NCI-H526 (cell line): ENCODE measurements at places on chromosomes 1 and 21.

DNA sequence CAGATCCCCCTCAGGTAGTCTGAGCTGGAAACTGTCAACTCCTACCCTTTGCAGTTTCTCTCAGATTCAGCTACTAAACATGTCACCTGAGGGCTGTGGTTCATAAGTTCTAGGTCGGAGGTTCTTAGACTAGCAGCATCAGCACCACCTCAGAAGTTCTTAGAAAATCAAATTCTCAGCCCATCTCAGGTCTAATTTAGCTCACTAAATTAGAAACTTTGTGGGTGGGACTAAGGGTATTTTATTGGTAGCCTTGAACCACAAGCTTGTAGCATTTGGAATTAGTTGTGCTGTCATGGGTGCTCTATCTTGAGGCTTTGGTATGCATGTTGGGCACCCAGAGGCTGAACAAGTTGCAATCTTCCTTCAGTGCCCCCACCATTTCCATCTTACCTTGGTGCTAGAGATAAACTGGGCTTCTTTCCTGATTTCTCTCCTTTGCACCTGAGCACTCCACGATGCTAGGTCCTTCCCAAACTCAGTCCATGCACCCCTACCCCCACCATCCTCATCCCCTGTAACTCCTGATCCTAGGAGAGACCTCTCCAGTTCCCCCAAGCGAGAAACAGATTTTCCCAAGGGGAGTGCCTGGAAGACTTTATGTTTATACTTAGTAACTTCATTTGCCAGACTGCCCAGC lies 54.2 kb downstream of the S1PR1 start:
- no peak for DNase-seq

DNA sequence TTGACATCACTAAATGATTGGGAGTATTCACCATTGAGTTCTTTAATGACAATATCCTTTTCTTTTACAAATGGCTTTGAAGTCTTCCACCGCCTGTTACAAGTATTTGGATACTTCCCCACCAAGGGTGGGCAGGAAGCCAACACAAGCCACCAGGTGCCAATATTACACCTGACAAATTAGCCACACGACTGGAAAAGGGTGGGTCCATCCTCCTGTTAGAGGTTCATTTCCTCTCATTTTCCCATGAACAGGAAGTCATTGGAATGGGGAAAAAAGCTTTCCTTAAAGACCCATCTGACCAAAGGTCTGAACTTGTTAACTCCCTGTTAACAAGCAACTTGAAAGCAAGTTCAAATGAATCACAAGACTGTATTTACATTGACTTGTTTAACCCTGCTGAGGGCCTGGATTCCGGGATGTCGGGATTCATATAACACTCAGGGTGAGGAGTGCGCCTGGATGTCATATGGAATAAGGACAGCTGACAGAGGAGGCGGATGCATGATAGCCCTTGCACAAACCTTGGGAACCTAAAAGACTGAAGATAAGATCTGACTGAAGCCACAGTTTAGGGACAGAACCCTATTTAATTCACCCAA lies 40.5 kb upstream of the PROX1 start:
- no peak for DNase-seq

- no peak for DNase-seq
These were observed 40.1 kb upstream of the GPR52 start for GRCh38 chr1:174407665-174408064.

DNA sequence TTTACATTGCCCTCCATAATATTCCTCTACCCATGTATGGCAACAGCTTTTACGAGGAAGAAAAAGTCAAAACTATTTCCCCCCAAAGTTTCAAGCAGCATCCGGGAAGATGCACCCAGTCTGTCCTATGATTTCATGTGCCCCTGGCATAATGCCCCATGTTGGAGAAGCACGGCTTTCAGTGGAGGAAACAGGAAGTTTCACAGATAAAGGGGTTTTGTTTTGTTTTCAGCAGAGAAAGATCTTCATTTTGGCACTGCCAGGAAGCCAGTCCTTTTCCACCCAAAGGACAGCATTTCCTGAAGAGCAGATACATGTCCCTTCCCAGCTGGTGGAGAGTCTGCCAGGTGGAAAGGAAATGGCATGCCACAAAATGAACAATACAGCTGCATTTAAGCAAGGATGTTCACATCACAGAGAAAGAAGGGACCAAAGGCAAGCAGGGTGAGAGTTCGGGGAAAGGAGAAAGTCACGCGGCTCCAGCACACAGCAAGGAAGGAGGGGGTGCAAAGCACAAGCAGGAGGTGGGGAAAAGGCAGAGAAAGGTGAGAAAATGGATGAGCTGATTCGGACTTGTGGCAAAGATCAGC lies 95.3 kb upstream of the HIVEP3 start:
- DNase-seq: no peak

- DNase-seq: no peak
These were observed 265 bp downstream of the CD1B start for GRCh38 chr1:158331106-158331425.

DNA sequence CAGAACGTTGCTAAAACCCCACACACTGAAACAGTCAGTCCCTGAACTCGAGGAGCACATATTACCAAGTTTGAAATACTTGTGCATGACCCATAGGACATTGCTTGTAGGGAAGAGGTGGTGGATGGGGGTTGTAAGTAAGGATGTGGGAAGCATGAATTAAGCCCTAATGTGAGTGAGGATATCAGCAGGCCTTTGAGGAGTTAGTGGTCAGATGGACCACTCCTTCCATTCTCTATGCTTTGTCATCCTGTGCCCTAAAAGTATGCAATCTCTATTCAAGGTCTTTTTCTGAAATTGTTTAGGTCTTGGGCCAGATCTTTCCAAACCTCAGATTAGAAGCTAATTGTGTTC lies 70.9 kb upstream of the SAMSN1 start:
- DNase-seq: no peak

DNA sequence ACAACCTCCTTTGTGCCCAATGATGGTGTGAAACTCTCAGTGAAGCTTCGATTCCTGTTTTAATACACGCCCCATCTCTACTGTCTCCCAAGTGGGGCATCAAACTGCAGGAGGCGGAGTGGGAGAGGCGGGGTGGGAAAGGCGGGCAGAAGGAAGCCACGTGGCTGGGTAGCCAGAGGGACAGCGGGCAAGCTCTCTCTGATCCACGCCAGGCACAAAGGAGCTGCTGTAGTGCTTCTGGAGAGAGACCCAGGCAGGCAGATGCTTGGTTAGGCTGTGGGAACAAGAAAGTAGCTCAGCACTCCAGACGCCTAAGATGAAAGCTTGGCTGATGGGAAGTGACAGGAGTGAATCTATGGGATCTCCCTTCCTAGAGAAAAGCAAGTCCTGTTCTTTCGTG lies 25.7 kb downstream of the TRIM67 start:
- DNase-seq: no peak

- no peak for DNase-seq
These were observed 1.9 kb downstream of the NTRK1 start for GRCh38 chr1:156862584-156862983.

- DNase-seq: peak; percentile 7
These were observed 765.5 kb upstream of the PRMT6 start for GRCh38 chr1:106290805-106291501.

GRCh38 chr1:232726048-232726779 lies 79.0 kb upstream of the MAP10 start:
- no peak for DNase-seq

- DNase-seq: no peak
These were observed 812 bp downstream of the TTC4 start for GRCh38 chr1:54716299-54717047.

DNA sequence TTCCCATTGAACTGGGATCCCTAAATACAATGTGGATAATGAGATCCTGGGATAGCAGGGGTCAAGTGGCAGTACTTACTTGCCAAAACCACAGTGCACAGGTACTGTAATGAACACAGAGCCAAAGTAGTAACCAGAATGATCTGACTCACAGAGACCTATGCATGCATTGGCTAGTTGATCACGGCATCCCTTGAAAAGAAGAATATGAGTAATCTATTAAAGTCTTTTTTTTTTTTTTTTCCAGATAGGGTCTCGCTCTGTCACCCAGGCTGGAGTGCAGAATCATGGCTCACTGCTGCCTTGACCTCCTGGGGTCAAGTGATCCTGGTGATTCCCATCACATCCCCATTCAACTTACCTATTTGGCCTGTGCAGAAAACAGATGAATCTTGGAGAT lies 29.4 kb upstream of the EIF4G3 start:
- DNase-seq: no peak
